ENCODE measurements at places on chromosomes 6 and 20.
A peak's percentile ranks its signal among the peaks of the same experiment; 100 is the strongest.

DNA sequence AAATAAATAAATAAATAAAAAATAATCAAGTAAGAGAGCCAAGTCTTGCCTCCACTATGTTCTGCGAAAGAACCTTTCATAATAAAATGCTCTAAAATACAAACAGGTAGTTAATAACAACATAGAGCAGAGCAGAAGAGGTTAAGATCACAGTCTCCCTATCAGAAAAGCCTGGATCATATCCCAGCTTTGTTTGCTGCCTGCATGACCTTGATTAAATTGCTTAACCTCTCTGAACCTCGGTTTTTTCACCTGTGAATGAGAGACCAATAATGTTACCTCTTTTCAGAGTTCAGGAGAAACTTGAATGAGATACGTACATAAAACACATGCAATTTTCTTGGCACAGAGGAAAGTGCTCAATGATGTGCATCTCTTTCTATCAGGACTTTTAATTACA, 44.4 kb downstream of the ARHGAP18 start:
- DNase-seq, result no peak

GRCh38 chr6:156976216-156977127, 199.3 kb downstream of the ARID1B start:
- no peak for DNase-seq

GRCh38 chr6:148999929-149000468, 253.2 kb downstream of the UST start:
- peak; percentile 80 for DNase-seq

DNA sequence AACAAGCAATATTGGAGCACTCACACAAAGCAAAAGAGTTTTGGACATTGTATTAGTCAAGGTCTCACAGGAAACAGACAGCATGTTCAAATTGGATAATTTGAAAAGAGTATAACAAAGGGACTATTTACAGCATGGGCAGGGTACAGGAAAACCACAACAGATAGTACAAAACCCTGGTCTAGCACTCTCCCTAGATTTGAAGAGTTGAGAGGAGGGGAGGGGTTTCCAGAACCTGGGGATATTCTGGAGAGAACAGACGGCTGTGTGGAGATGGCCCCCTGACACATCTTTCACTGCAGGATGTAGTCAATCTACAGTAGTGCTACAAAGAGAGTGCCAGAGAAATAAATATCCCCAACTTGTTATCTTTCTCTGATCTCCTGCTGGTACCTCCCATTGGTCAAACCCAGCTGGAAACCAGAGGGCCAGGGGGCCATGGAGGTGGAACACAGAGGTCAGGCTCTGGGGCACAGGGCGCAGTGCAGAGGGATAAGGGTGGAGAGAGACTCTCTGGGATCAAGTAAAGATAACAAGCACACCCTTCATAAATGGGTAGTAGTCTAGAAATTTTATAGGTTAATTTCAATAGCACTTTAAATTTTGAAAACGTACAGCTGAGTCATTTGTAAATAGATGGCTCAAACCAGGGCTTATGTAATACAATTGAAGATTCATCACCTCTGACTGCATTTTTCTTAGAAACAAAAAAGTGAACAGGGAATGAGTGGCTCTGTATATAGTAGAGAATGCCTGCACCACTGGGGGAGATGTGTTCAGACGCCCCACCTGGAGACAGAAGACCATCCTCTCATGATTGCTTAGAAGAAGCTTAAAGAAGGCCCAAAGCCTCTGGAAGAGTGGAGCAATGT, 25.7 kb downstream of the RCAN2 start:
- no peak for DNase-seq

- no peak for DNase-seq
Measured at GRCh38 chr6:152698692-152699091, 995 bp downstream of the MYCT1 start.

- DNase-seq, result no peak
Measured at GRCh38 chr6:81929828-81930227, 177.3 kb upstream of the TENT5A start.
